Suprapubic skin (tissue), 4 donors: ENCODE measurements at places on chromosomes 6 and 20. TPM values are rescaled to one million over a fixed set of nuclear protein-coding genes. Genes with fewer than 3 reads are reported as not detected.

DNA sequence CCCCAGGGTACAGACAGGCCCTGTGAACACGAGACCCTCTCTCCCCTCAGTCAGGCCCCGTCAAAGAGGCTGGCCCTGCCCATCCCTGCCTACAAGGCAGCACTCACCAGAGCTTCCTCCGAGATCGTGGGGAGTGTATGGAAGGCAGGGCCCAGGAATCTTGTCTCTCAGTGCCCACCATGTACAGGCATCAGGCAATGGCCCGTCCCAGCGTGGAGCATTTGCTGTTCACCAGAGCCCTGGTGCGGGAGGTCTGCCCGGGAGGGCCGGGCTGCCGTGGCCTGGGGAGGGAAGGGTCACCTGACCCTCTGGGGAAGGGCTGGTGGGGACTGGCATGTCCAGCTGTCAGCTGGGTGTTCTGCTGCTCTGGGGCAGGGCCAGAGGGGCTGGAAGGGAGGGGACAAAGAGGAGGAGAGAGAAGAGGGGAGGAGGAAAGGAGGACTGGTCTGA, at the start of gene IP6K3:
TSS of gene IP6K3 (minus strand) at position 255 of the 450 bp plus-strand sequence. CDS start 11,429 bp downstream, outside the sequence.
- DNase-seq: no peak

UNC93A gene
- 41.7 TPM for total RNA-seq

DNA sequence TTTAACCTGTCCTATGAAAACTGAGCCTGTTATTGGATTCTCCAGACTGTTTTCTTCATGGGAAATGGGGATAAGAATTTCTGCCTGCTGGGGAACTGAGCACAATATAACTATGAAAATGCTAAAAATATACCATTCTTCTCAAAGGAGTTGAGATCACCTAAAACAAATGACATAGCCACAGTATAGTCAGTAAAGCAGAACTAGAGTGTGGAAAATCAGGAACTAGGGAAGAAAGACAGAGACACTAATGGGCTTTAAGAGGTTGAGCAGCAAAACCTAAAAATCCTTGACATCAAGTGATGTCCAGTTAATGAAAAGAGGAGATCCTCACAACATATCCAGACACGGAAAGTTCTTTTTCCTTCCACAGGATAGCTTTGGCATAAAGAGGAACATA, 215.7 kb upstream of the CST7 start:
- no peak for DNase-seq

C20orf204 gene
- total RNA-seq: 1.3 TPM

DNA sequence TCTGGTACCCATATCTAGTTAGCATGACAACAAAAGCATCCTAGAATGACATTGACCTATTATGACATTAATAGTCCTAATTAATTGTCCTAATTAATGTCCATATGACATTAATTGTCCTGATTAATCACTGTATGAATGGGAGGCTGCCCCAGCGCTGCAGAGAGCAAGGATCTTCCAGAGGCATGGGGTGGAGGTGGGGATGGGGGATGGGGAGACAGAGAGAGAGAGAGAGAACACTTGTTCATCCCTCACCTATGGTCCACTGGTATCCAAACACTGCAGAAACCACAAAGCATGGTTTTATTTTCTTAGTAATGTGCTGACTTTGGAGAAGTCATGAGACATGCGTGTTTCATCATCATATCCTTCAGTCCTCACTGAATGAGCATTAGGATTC, 235.1 kb downstream of the FNDC1 start:
- no peak for DNase-seq

DNA sequence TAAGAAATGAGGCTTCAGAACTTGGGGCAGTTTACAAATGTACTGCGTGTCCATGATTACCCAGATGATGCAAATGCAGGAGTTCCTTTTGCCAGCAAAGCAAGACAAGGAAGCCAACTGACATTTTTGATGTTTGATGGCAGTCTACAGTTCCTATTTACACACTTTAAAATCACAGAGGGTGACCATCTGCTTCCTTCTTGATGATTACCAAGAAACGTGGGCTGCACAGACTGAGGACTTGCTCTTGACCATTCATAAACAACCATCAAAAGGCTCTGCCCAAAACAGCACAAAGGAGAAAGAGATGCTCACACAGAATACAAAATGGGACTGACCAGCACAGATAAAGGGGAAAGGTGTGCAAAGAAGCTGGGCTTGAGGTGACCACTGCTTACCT, 79.8 kb upstream of the TRAF3IP2 start:
- no peak for DNase-seq
